ENCODE measurements at places on chromosomes 3 and 15.

DNA sequence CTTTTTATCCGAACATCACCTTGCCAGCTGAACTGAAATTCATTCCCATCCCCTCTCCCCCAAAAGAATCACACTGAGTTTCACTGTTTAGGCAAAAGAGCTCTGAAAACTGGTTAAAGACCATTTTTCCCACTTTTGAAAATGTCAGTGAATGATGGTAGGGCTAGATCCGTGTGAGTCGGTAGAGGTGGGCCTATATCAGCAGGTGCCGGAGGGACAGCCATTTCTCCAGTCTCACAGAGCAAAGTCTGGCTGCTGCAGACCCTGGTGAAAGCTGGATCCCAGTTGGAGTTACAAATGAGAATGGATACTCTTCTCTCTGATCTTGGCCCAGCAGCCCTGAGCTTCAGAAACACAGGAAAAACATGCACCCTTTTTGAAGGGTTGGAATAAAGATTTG is 10.9 kb downstream of the ENTPD3 start:
- H3K36me3 ChIP-seq: no peaks in the 10 kb centered on the region
- no peaks in the 10 kb centered on the region for H3K4me1 ChIP-seq
- H3K27me3 ChIP-seq: no peaks in the 10 kb centered on the region
- no peak overlapping the region for H3K4me3 ChIP-seq

- DNase-seq: no peak
- peaks cover 10% of the 10 kb centered on the region for H3K36me3 ChIP-seq
- no peaks in the 10 kb centered on the region for H3K27me3 ChIP-seq
- H3K4me3 ChIP-seq: peak overlapping the region; percentile 99
- no peaks in the 10 kb centered on the region for H3K4me1 ChIP-seq
- H3K27ac ChIP-seq: peak overlapping the region; percentile 2
Observed at GRCh38 chr15:84715441-84716035, 401 bp downstream of the SEC11A start.

GRCh38 chr15:31283043-31283442 is 43.6 kb upstream of the KLF13 start:
- no peaks in the 10 kb centered on the region for H3K4me1 ChIP-seq
- no peak overlapping the region for H3K4me3 ChIP-seq
- DNase-seq: no peak

- H3K4me1 ChIP-seq: peaks cover 6% of the 10 kb centered on the region
- peak overlapping the region; percentile 97 for H3K4me3 ChIP-seq
- H3K27me3 ChIP-seq: no peaks in the 10 kb centered on the region
- peaks cover 19% of the 10 kb centered on the region for H3K36me3 ChIP-seq
- H3K27ac ChIP-seq: no peak overlapping the region
Observed at GRCh38 chr3:15065550-15066007, 464 bp upstream of the MRPS25 start.

DNA sequence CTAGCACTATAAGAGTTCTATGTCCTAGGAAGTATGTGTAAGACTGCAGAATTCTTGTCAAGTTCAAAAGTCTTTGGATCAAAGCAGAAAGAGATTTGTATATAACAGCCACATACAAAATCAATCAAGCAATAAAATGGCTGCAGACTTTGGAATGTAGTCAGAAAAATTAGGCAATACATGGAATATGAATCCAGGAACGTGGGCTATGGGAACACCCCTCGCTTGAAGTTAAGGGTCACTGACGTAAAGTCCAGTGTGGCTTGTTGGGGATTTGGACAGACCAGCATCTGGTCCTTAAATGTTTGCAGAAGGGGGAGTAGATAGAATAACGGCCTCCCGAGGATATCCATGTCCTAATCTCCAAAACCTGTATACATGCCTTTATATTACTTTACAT is 178.6 kb downstream of the ADAMTS9 start:
- H3K27ac ChIP-seq: no peak overlapping the region
- H3K4me3 ChIP-seq: no peak overlapping the region
- no peaks in the 10 kb centered on the region for H3K4me1 ChIP-seq
- H3K36me3 ChIP-seq: no peaks in the 10 kb centered on the region
- no peaks in the 10 kb centered on the region for H3K27me3 ChIP-seq

- H3K27me3 ChIP-seq: no peaks in the 10 kb centered on the region
- H3K4me3 ChIP-seq: no peak overlapping the region
- no peak for DNase-seq
Observed at GRCh38 chr3:172067837-172068440, 28.6 kb downstream of the FNDC3B start.

GRCh38 chr3:99953596-99953995 is 135.9 kb downstream of the CMSS1 start:
- no peaks in the 10 kb centered on the region for H3K27me3 ChIP-seq
- H3K4me1 ChIP-seq: no peaks in the 10 kb centered on the region
- no peak overlapping the region for H3K4me3 ChIP-seq
- DNase-seq: no peak
- H3K27ac ChIP-seq: no peak overlapping the region
- no peaks in the 10 kb centered on the region for H3K36me3 ChIP-seq

DNA sequence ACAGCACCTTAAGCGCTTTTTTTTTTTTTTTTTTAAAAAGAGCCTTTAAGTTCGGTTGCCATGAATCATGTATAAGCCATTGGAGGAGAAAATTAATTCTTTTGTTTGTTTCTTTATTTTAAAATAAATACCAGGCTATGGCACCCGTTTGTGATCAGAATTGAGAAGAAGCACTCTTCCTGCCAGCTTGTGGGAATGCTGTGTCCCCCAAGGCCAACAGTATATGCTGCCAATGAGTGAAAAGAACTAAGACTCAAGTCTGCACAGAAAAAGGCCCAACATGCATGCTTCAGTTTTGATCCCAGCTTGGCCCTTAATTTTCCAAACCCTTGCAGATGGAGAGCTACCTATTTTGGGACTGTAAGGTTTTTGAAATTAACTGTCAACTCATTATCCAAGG is 90.5 kb downstream of the LRRC3B start:
- H3K36me3 ChIP-seq: peaks cover 19% of the 10 kb centered on the region
- no peaks in the 10 kb centered on the region for H3K4me1 ChIP-seq
- DNase-seq: no peak
- no peak overlapping the region for H3K27ac ChIP-seq

GRCh38 chr3:156964577-156964976 is 138.4 kb downstream of the LEKR1 start:
- H3K27me3 ChIP-seq: no peaks in the 10 kb centered on the region
- H3K27ac ChIP-seq: no peak overlapping the region
- no peak overlapping the region for H3K4me3 ChIP-seq
- no peaks in the 10 kb centered on the region for H3K4me1 ChIP-seq

GRCh38 chr3:186454881-186455703 is 89.1 kb downstream of the CRYGS start:
- H3K27me3 ChIP-seq: no peaks in the 10 kb centered on the region
- H3K4me1 ChIP-seq: no peaks in the 10 kb centered on the region

DNA sequence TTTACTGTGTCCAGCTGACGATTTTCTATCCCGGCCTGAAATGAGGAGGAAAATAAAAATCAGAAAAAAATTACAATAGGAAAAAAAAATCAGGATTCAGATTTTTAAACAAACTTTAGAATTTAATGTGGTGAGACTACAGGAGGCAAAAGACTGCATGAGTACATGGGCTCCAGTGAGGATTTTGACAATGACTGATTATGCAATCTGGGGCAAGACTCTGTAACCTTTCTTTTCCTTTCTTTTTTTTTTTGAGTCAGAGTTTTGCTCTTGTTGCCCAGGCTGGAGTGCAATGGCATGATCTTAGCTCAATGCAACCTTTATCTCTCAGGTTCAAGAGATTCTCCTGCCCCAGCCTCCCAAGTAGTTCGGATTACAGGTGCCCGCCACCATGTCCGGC is 29.9 kb downstream of the SPG11 start:
- peaks cover 58% of the 10 kb centered on the region for H3K36me3 ChIP-seq
- no peak overlapping the region for H3K4me3 ChIP-seq
- H3K4me1 ChIP-seq: no peaks in the 10 kb centered on the region
- H3K27me3 ChIP-seq: no peaks in the 10 kb centered on the region

DNA sequence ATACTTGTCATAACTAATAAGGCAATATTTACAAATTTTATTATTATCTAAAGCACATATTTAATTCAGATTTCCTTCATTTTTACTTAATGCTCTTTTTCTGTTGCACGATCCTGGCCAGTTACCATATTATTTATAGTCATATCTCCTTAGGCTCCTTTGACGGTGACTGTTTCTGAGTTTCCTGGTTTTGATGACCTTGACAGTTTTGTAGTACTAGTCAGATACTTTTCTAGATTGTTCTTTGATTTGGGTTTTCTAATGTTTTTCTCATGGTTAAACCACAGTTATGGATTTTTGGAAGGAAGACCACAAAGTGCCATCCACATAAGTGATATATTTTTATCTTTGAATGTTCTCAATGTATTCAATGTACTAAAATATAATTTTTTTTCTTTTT is 171.0 kb upstream of the NANOGP8 start:
- no peak for DNase-seq
- no peaks in the 10 kb centered on the region for H3K36me3 ChIP-seq
- H3K27me3 ChIP-seq: no peaks in the 10 kb centered on the region
- H3K4me3 ChIP-seq: no peak overlapping the region
- peaks cover 2% of the 10 kb centered on the region for H3K4me1 ChIP-seq
- H3K27ac ChIP-seq: no peak overlapping the region

DNA sequence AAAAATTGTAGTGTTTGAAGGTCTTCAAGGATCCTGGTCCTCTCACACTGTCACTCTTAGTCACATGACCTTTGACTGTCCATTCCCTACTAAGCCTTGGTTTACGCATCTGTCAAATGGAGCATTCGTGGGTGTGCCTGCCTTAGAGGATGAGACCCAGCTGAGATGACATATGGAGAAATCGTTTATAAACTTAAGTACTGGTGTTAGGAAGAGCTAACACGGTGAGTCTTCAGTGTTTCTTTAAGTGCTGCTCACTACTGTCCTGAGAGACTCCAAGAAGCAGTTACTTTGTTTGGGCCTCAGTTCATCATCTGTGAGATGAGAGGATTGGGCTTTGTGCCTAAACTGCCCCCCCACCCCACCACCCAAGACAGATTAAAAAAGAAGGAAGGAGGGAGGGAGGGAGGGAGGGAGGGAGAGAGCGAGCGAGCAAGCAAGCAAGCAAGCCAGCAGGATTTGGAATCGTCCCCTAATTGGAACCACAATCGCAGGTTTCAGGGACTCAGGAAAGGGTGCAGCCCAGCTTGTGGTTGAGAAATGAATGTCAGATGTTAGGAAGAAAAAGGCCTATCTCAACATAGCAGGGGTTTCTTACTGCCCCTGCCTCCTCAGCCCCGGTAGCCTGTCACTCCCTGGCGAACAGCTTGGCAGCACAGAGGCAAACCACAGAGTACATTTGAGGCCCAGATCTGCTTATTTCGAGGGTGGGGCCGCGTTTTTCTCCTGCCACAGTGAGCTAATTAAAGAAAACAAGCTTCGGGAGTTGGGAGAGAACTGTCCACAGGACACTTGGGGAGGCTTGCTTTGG is 32.7 kb downstream of the SMAD3 start:
- H3K4me1 ChIP-seq: no peaks in the 10 kb centered on the region
- H3K36me3 ChIP-seq: peaks cover 5% of the 10 kb centered on the region
- no peak for DNase-seq
- H3K27ac ChIP-seq: no peak overlapping the region
- no peaks in the 10 kb centered on the region for H3K27me3 ChIP-seq
- H3K4me3 ChIP-seq: no peak overlapping the region

DNA sequence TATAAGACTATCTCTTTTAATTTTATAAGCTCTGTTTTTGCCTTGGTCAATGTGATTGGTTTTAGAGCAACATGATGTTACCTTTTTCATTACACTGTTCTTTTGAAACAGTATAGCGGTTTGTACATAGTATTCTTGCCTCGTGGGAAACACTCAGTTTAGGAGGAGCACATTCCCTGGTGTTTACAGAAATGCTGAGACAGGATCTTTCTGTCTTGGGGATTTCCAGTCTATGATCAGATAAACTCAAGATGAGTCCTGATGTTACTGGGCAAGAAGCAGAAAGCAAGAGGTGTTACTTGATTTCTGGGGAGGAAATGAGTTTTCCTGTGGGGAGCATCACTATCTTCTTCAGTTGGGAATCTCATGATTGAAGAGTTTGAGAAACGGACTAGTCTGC is 2.5 kb downstream of the TMEM266 start:
- H3K27me3 ChIP-seq: no peaks in the 10 kb centered on the region
- H3K4me1 ChIP-seq: peaks cover 3% of the 10 kb centered on the region
- no peak overlapping the region for H3K4me3 ChIP-seq
- no peaks in the 10 kb centered on the region for H3K36me3 ChIP-seq

GRCh38 chr3:158918008-158918407 is 116.2 kb downstream of the MFSD1 start:
- H3K4me1 ChIP-seq: no peaks in the 10 kb centered on the region
- no peaks in the 10 kb centered on the region for H3K27me3 ChIP-seq
- DNase-seq: peak; percentile 75

- peaks cover 11% of the 10 kb centered on the region for H3K27me3 ChIP-seq
- DNase-seq: peak; percentile 80
Observed at GRCh38 chr3:42497009-42497731, 5.3 kb upstream of the VIPR1 start.

DNA sequence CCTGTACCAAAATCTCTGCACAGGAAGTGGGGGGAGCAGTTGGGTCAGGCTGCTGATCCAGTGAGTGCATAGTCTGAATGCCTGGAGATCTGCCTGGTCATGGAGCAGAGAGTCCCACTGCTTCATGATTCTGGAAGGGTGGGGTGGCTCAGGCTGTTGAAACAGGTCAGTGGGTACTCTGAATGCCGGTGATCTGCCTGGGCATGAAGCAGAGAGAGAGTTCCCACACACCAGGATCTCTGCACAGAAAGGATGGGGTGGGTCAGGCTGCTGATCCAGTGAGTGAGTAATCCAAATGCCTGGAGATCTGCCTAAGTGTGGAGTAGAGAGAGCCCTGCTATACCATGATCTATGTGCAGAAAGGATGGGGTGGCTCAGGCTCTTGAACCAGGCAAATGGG is 16.1 kb upstream of the GCSAM start:
- H3K36me3 ChIP-seq: peaks cover 20% of the 10 kb centered on the region
- no peaks in the 10 kb centered on the region for H3K4me1 ChIP-seq
- no peak overlapping the region for H3K4me3 ChIP-seq
- H3K27me3 ChIP-seq: no peaks in the 10 kb centered on the region
- H3K27ac ChIP-seq: no peak overlapping the region
- DNase-seq: no peak

GRCh38 chr15:63389902-63390670 is 8.4 kb upstream of the CA12 start:
- peaks cover 2% of the 10 kb centered on the region for H3K27me3 ChIP-seq
- no peak overlapping the region for H3K4me3 ChIP-seq
- H3K36me3 ChIP-seq: no peaks in the 10 kb centered on the region
- H3K4me1 ChIP-seq: no peaks in the 10 kb centered on the region

GRCh38 chr3:155602307-155602706 is 142.6 kb downstream of the PLCH1 start:
- H3K36me3 ChIP-seq: no peaks in the 10 kb centered on the region
- DNase-seq: no peak
- no peak overlapping the region for H3K4me3 ChIP-seq
- no peaks in the 10 kb centered on the region for H3K27me3 ChIP-seq
- H3K4me1 ChIP-seq: no peaks in the 10 kb centered on the region

DNA sequence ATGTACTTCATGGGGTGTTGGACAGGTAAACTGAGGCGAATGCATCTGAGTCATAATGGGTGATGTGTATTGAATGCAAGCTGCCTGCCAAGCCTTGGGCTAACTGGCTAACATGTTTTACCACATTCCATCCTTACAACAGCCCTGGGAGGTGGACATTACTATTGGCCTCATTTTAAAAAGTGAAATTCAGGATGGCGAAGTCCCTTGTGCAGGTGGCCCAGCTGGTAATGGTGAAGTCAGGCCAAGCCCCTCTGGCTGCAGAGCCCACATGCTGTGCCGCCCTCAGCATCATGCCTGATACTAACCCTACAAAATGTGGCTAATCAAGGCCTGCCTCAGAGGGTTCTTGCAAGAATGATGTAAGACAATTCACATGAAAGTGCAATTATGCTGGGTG is 60.0 kb upstream of the CHD2 start:
- no peaks in the 10 kb centered on the region for H3K4me1 ChIP-seq
- no peak for DNase-seq
- H3K36me3 ChIP-seq: no peaks in the 10 kb centered on the region
- no peaks in the 10 kb centered on the region for H3K27me3 ChIP-seq

- no peaks in the 10 kb centered on the region for H3K36me3 ChIP-seq
- H3K4me1 ChIP-seq: no peaks in the 10 kb centered on the region
- no peak for DNase-seq
Observed at GRCh38 chr3:164250923-164251322, 827.4 kb downstream of the SI start.

Data from H9 (cell line).